WTC11 (cell line): ENCODE measurements at places on chromosomes 2 and 18.

- no peak for DNase-seq
Measured at GRCh38 chr2:172551271-172551670, 4.6 kb upstream of the PDK1 start.

DNA sequence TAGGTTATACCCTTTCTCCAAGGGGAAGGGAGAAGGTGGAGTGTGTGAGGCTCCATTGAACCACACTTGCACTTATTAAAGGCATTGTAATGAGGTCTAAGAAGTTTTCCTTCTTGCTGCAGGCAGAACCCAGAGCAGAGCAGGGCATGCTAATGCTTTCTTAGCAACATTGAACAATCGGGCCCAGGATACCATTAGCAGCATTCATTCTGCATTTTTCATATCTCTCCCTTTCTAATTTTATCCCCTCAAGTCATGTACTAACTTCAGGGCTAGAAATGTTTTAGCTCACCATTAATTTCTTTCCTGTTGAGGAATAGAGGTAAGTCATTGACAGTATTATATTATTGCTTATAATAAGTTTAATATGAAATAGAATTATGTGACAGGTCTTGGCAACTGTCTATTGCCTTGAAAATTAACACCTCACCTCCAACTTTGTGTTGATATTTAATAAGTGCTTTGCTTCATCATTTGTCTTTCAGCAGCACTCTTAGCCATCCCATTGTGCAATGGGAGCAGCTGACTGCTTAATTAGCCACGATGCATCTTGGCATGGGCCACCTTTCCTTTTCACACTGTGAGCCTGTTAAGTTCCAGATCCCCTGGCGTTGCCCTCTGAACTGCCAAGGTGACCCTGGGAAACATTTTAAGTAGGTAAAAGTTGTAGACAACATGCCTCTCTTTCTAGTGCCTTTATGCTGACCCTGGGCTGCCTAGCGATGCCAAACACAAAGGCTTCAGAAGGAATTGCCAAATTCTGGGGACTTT lies 300.8 kb upstream of the MEX3C start:
- DNase-seq, result no peak

- DNase-seq, result no peak
Measured at GRCh38 chr18:54261894-54262293, 7.4 kb upstream of the POLI start.

- no peak for DNase-seq
Measured at GRCh38 chr2:214542866-214543265, 132.0 kb downstream of the VWC2L start.

- DNase-seq, result no peak
Measured at GRCh38 chr2:5673145-5674025, 18.8 kb upstream of the SOX11 start.

DNA sequence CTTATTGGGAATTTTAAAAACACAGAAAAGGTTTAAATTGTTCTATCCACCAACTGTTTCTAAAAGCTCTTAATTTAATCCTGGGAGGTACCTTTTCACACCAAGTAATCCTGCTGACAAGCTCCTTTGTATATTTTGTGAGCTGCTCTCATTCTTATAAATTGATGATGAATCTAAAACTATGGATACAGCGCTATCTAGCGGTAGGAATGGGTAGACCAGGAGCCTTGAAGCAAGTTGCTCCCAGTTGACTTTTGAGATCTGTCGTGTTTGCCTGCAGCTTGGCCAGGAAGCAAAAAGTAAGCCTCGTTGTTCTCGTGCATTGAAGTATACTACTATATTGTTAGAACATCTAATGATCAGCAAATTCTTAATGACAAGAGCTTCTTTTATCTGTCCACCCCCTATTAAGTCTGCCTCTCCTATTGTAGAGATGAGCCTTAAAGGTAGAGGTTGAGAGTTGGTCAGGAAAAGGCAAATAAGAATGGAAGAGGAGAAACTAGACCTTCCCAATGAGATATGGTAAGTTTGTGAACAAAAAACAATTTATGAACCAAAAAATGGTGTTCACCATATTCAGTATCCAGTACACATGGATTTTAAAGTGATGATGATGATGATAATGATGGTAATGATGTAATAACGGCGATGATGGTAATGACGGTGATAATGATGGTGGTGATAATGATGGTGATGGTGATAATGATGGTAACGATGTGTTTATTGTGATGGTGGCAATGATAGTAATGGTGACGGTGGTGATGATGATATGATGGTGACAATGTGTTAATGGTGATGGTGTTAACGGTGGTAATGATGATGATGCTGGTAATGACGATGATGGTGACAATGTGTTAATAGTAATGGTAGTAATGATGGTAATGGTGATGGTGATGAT lies 212.1 kb upstream of the NCKAP5 start:
- DNase-seq, result peak; percentile 64

- no peak for DNase-seq
Measured at GRCh38 chr2:37776487-37776886, 105.0 kb upstream of the CDC42EP3 start.

- DNase-seq, result peak; percentile 81
Measured at GRCh38 chr2:218876562-218877219, 4.0 kb upstream of the WNT10A start.

DNA sequence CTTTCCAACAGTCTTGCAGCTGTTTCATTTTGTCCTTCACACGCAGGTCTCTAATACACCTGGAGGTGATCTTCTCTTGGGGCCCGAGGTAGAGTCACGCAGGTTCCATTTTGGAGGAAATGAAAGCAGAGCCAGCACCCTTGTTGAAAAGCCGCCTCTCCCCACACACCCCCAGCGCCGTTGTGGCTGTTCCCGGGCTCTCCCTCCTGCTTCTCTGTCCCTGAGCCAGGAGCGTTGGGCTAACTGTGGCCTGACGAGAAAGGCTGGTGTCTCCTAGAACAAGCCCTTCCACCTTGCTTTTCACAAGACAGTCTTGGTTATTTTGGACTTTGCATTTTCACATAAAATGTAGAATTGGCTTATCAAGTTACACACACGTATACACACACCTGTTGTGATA lies 16.3 kb downstream of the SNED1 start:
- no peak for DNase-seq

- DNase-seq, result no peak
Measured at GRCh38 chr18:6261938-6262337, 152.8 kb downstream of the L3MBTL4 start.

GRCh38 chr2:30368258-30368657 lies 78.8 kb upstream of the LCLAT1 start:
- no peak for DNase-seq

DNA sequence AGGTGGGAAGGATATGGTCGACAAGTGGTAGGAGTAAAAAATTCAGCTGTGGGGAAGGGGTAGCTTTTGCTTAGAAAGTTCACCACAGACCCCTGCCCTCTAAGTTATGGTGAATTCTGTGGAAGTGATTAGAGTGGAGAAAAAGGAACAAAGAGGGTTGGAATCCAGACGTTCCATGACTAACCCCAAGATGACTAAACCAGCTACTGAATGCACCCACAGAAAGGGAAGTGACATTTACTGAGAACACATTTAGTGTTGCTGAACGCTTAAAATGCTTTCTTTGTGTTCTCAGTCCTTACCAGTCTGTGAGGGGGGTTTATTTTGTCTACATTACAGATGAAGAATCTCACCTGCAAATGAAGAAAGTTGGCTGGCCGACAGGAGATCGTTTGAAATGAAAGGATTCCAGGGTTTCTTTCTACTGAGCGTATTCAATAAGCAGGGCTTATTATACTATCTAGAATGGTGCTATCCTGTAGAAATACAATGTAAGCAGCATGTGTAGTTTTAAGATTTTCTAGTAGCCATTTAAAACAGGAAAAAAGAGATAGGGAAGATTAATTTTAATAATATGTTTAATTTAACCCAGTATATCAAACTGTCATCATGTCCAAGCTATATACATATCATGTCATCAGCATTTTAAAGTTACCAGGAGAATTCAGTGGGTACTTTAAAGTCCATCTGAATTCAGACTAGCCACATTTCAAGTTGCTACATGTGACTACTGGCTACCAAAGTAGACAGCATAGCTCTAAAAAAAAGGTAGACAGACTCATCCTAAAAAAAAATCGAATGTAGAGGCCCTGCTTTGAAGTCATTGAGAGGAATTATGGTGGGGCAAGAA lies 60.1 kb downstream of the LIMS1 start:
- DNase-seq, result no peak

DNA sequence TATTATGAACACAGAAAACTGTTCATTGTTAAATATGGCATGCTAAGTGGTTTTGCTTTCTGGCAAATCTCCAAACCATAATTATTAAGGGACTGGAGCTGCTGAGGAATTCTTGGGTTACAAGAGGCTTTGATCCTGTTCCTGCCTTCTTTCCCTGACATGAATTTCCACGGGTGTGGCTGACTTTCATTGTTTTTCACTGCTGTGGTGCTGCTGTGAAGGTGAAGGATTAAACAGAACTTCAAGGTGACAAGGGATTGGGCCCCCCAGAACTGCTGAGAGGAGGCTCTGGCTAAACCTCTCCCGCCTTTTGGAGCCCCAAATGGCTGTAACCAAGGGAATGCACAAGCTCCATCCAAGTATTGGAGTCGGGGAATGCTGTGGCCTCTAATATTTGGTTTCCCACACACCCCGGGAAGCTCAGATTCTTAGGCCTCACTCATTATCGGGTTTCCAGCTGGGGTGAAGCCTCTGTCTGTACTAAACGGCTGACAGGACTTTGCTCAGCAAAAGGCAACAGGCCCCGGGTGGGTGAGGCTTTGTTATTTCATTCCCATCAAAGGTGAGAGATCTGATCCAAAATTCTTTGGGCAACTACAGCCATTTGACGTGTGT lies 29.0 kb upstream of the ZFP36L2 start:
- DNase-seq, result no peak

- DNase-seq, result no peak
Measured at GRCh38 chr2:1916881-1917280, 172.6 kb upstream of the PXDN start.

DNA sequence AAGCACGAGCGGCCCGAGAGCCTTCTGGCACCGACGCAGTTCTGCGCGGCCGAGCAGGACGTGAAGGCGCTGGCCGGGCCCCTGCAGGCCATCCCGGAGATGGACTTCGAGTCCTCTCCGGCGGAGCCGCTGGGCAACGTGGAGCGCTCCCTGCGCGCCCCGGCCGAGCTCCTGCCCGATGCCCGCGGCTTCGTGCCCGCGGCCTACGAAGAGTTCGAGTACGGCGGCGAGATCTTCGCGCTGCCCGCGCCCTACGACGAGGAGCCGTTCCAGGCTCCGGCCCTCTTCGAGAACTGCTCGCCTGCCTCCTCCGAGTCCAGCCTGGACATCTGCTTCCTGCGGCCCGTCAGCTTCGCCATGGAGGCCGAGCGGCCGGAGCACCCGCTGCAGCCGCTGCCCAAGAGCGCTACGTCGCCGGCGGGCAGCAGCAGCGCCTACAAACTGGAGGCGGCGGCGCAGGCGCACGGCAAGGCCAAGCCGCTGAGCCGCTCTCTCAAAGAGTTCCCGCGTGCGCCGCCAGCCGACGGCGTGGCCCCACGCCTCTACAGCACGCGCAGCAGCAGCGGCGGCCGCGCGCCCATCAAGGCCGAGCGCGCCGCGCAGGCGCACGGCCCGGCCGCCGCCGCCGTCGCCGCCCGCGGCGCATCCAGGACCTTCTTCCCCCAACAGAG lies 70.4 kb downstream of the ARHGEF33 start:
- DNase-seq, result peak; percentile 75

GRCh38 chr2:112593736-112594135 lies 9.3 kb downstream of the CHCHD5 start:
- DNase-seq, result no peak

- no peak for DNase-seq
Measured at GRCh38 chr2:84821806-84822205, 59.1 kb downstream of the TRABD2A start.

DNA sequence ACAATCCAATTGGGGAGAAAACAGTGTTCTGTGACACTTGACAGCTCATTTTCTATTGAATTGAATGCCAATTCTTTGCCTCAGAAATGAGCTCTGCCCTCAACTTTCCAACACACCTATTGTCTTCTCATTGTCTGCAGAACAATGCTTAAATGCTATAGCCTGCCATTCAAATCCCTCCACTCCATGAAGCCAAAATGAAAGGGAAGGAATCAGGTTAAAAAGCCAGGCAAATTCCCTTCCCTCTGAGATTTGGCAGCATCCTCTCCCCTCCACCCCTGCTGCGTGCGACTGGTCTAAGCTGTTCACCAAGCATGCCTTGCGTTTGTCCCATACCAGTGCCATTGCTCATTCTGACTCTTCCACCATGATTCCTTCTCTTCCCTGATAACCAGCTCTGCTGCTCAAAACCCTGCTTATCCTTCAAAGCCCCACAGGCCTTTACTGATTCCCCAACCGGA lies 32.4 kb upstream of the TMEM131 start:
- DNase-seq, result no peak

- DNase-seq, result no peak
Measured at GRCh38 chr2:40396124-40396523, 55.8 kb downstream of the SLC8A1 start.

DNA sequence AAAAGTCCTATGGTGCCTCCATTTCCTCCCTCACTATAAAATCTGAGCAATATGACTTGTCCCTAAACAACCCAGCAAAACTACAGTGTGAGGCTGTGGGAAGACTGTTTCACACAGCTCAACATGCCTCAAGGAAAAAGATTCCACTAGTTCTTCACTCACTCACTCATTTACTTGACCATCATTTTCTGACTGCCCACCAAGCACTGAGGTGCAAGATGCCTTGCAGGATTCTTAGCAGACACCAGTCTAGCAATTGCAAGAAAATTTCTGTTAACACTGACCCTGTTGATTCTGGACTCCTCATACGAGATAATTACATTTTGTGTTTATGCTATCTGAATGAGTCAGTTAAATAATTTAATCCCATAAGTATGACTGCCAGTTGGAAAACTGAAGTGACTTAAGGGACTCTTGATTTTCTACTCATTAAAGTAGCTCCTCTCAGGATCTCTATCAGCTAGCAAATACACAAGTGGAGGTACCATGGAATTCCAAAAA lies 51.9 kb upstream of the PCBP1 start:
- no peak for DNase-seq

GRCh38 chr2:122643725-122644329 lies 888.4 kb downstream of the TSN start:
- DNase-seq, result no peak

GRCh38 chr2:31319406-31320175 lies 85.6 kb downstream of the EHD3 start:
- DNase-seq, result no peak

GRCh38 chr2:169818241-169818640 lies 6.5 kb downstream of the METTL5 start:
- DNase-seq, result no peak

- DNase-seq, result no peak
Measured at GRCh38 chr2:10045561-10046355, 2.4 kb downstream of the KLF11 start.
